Breast epithelium (tissue), 4 donors: ENCODE measurements at places on chromosomes 3 and 15.

- no peak overlapping the region for H3K27ac ChIP-seq
- no peak overlapping the region for H3K4me3 ChIP-seq
- H3K36me3 ChIP-seq = no peaks in the 10 kb centered on the region
- no peaks in the 10 kb centered on the region for H3K27me3 ChIP-seq
- H3K4me1 ChIP-seq = no peaks in the 10 kb centered on the region
- DNase-seq = no peak
Observed at GRCh38 chr15:36373550-36373949, 205.9 kb upstream of the CDIN1 start.

DNA sequence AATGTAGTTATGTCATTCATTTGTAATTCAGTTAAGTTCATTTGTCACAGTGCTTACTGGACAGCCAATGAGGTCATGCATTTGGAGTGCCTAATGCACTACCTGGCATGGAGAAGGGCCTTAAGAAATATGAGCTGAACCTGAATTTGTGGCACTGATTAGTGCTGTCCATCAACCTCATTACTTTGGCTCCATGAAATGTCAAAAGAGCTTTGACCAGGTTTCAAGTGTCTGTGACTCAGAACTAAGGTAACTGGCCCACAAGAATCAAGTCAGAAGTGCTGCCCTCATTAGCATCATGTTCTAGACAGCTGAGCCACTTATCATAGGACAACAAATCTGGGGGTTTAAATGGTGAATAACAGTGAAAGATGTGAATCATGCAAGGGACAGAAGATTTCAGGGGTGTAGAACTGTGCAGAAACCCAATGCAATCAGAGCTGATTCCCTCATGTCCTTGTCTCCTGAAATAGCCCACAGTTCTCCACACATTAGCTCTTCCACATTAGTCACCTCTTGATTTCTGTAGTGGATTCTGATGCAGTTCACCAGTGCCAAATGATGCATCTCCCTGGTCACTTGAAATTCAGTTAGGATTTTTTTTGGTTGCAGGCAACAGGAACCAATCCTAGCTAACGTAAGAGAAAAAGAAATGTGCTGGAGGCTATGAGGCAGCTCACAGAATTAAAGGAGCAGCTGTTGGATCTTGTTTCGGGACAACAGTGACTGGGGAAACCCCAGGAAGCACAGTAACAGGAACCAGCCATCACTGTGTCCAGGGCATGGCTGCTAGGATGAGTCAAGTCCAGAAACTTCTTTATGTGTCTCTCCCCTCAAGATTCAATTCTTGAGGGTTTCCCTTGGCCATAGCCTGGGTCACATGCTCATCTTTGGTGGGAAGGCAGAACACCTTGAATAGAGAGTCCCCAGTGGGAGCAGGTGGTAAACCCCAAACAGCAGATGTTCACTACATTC, 38.7 kb downstream of the CHST2 start:
- no peaks in the 10 kb centered on the region for H3K27me3 ChIP-seq
- H3K27ac ChIP-seq = no peak overlapping the region
- no peaks in the 10 kb centered on the region for H3K4me1 ChIP-seq
- H3K4me3 ChIP-seq = no peak overlapping the region
- H3K36me3 ChIP-seq = no peaks in the 10 kb centered on the region
- no peak for DNase-seq

GRCh38 chr3:3129579-3129978, 2.8 kb downstream of the TRNT1 start:
- H3K36me3 ChIP-seq = no peaks in the 10 kb centered on the region
- peaks cover 7% of the 10 kb centered on the region for H3K4me1 ChIP-seq
- H3K27ac ChIP-seq = no peak overlapping the region
- no peak overlapping the region for H3K4me3 ChIP-seq

DNA sequence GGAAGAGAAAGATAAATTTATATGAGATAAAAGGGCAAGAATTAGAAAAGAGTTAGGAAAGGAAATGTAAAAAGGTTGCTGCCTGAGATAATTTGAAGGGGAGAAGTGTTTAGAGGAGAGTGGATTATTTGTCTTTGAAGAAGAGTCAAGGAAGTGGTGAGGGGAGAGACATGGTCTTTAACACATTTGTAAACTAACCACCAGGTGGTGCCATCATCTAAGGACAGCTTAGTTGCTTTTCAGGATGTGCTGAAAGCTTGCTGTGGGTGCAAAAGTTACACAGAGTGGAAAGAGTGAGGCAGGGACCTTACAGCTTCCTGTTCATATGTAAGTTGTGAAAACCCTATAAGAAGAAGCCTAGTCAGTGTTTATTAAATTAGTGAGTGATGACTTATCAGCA, 114.1 kb upstream of the DNAJC19 start:
- H3K4me1 ChIP-seq = no peaks in the 10 kb centered on the region
- no peaks in the 10 kb centered on the region for H3K27me3 ChIP-seq
- no peak for DNase-seq
- no peaks in the 10 kb centered on the region for H3K36me3 ChIP-seq
- no peak overlapping the region for H3K27ac ChIP-seq

- H3K4me3 ChIP-seq = no peak overlapping the region
- H3K27me3 ChIP-seq = no peaks in the 10 kb centered on the region
- peaks cover 3% of the 10 kb centered on the region for H3K4me1 ChIP-seq
- no peak for DNase-seq
Observed at GRCh38 chr3:37287776-37288175, 113.4 kb upstream of the LRRFIP2 start.

DNA sequence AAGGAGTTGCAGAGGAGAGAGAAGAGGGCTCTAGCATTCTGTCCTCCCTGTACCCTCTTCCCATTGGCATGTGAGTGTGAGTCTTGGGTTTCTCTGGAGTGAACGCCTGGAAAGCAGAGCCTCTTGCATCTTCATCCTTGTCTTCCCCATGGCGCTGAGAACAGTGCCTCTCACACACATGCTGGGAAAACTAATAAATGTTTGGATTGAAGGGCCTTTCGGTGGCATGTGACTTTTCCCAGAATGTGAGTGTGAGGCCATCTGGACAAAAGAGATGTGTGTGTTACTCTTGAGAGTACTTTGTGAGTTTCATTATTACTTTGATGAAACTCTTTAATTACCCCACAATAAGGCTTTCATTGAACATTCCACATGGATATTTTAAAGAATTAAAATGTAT, 122.3 kb downstream of the MITF start:
- no peak overlapping the region for H3K27ac ChIP-seq
- H3K4me1 ChIP-seq = no peaks in the 10 kb centered on the region
- H3K4me3 ChIP-seq = no peak overlapping the region
- no peaks in the 10 kb centered on the region for H3K27me3 ChIP-seq
- H3K36me3 ChIP-seq = no peaks in the 10 kb centered on the region

DNA sequence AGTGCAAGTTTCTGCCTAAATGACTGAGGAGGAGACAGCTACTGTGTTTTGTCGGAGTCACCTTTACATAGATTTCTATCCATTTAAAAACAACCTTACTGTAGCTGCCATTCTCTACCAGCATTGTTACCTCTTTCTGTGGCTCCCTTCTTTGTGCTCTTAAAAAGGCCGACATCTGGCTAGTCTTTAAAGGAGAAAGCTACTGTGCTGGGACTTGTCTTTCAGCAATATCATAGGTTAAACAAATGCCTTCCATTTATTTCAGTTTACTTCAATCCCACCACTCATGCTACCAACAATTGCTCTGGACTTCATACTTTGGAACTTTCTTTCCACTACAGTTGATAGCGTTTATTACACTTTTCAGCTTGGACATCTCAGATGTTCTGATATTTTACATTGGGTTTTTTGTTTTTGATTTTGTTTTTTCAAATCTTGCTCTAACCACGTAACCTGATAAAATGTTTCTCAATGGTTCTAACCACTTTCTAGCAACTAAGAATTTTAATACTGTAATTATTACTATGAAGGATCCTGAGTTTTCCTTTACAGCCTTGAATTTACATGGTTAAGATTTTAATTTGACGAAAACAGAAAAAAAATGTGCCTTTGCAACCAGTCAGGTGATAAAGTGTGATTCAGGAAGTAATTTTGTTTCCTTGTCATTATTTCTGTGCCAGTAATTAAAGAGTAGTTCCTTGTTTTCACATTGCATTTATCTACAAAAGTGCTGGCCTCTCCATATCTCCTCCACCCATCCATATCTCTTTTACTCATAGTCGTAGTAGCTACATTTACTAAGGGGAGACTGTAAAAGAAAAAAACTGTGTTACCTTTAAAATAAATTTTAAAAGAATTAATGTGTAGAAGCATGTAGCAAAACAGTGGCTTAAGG, 1.3 kb upstream of the CBLB start:
- no peaks in the 10 kb centered on the region for H3K27me3 ChIP-seq
- peak overlapping the region; percentile 83 for H3K4me3 ChIP-seq
- H3K36me3 ChIP-seq = no peaks in the 10 kb centered on the region
- H3K27ac ChIP-seq = peak overlapping the region; percentile 97
- H3K4me1 ChIP-seq = peaks cover 13% of the 10 kb centered on the region

DNA sequence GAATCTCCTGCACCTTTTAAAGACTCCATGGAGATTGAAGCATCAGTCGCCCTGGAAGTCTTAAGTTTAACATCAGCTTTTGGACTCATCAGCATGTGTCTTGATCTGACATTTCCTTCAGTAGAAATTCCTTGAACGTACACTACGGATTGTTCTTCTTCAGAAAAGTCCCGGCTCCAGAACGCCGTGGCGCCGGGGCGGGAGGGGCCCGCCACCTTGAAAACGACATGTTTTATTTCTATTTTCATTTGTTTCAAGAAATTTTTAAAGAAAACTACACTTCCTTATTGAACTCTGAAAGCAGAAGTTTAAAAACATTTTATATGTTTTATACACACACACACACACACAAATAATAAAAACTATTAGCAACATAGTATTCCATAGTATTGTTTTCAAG, 32.6 kb upstream of the RAP2B start:
- no peaks in the 10 kb centered on the region for H3K4me1 ChIP-seq
- H3K4me3 ChIP-seq = no peak overlapping the region
- H3K27me3 ChIP-seq = no peaks in the 10 kb centered on the region
- no peak for DNase-seq

GRCh38 chr3:184789314-184789998, 22.5 kb upstream of the VPS8 start:
- no peak overlapping the region for H3K4me3 ChIP-seq
- H3K27ac ChIP-seq = no peak overlapping the region
- H3K4me1 ChIP-seq = no peaks in the 10 kb centered on the region
- no peaks in the 10 kb centered on the region for H3K36me3 ChIP-seq
- DNase-seq = no peak

GRCh38 chr15:42152196-42152920, 4.1 kb downstream of the PLA2G4F start:
- H3K4me1 ChIP-seq = no peaks in the 10 kb centered on the region
- H3K36me3 ChIP-seq = no peaks in the 10 kb centered on the region
- H3K4me3 ChIP-seq = no peak overlapping the region
- no peak for DNase-seq
- H3K27me3 ChIP-seq = no peaks in the 10 kb centered on the region

DNA sequence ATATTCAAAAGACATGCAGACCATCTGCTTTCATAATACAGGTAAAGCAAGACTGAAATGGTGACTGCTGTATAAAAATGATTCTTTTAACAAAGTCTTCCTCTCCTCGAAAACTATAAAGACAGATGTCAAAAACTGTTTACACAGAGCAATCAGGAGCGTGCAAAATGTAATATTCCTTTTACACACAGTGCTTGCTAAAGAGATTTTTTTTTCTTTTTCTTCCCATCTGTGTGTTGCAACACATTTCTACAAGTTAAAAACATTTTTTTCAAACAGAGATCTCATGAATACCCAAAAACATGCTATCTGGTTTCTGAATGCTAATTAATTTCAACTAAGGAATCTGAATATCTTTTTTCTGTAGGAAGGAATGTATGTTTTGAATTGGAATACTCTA, 22.1 kb downstream of the SATB1 start:
- no peak overlapping the region for H3K4me3 ChIP-seq
- no peak for DNase-seq
- H3K27ac ChIP-seq = no peak overlapping the region

DNA sequence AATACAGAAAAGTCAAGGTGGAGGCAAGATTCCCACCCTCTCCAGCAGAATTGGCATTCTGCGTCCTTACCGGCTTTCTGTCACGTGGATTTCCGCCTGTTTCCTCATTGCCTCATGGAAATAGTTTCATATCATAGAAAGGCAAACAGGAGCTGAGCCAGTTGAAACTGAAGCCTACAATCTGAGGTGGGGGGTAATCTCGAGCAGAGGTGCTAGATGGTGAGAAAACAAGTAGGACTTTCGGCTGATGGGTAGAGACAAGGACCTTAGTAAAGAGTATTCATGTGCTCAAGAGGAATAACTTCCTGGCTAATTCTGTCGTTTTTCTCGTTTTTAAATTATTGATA, 39.9 kb downstream of the LRCH3 start:
- H3K27me3 ChIP-seq = no peaks in the 10 kb centered on the region
- no peak overlapping the region for H3K27ac ChIP-seq
- no peak overlapping the region for H3K4me3 ChIP-seq
- no peaks in the 10 kb centered on the region for H3K36me3 ChIP-seq
- no peaks in the 10 kb centered on the region for H3K4me1 ChIP-seq

DNA sequence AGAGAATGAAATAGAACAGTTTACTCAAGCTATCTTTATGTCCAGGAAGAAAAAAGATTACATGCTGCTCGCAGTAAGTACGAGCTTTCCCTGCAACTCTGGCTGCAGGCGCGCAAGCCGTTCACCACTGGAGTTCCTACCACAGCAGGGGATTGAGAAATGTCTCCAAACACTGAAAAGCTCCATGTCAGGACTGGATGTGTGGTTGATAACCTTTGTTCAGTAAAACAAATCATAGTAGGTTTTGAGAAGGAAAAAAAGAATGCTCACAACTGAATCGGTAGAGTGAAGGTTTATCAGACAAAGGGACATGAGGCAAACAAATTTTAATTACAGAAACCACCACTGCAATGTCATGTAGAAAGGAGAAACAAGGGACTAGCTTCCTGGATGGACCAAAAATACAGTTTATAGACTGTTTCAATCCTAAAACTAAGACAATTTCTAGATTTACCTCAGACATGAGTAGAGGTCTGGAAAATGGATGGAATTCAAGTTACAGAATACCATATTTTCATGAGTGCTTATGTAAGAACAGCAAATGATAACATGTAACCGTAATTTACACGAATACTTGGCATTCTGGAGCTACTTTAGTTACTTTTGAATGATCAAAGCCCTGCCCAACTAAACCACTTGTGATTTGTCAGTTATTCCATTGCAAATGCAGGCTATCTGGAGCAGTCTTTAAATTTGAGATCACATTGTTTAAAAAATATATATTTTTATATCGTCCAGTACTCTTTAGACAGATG, 471.1 kb downstream of the SHQ1 start:
- DNase-seq = no peak
- no peaks in the 10 kb centered on the region for H3K4me1 ChIP-seq
- H3K4me3 ChIP-seq = no peak overlapping the region
- no peak overlapping the region for H3K27ac ChIP-seq
- H3K27me3 ChIP-seq = no peaks in the 10 kb centered on the region
- peaks cover 3% of the 10 kb centered on the region for H3K36me3 ChIP-seq

DNA sequence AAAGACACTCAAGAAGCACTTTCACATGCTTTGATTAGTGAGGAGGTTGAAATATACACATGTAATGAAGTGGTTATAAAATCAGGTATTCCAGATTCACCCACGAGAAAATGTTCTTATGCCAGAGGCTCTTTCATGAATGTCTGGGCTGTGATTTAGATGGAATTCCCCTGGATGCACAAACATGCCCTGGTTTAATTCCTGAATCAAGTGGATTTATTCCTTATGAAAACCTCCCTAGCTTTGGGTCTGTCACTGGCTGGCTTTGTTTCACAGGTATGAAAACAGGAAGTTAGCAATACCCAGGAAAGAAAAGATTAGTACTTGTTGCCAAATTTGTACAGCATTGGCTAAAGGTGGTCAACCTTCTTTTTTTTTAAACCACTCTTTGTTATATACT, 1123.0 kb downstream of the ROBO1 start:
- H3K4me1 ChIP-seq = no peaks in the 10 kb centered on the region
- H3K27ac ChIP-seq = no peak overlapping the region
- no peak overlapping the region for H3K4me3 ChIP-seq
- no peaks in the 10 kb centered on the region for H3K27me3 ChIP-seq
- H3K36me3 ChIP-seq = no peaks in the 10 kb centered on the region
